ENCODE measurements at places on chromosomes 2 and 18. TPM values are rescaled to one million over a fixed set of nuclear protein-coding genes. Genes with fewer than 3 reads are reported as not detected.

Gene ALPI
- 0.18 TPM for polyA plus RNA-seq

Gene GALNT13
- 1.8 TPM for polyA plus RNA-seq

Gene ERFE
- polyA plus RNA-seq = 2.8 TPM

Gene COLEC11
- polyA plus RNA-seq = 33.2 TPM

Gene IL36B
- not detected for polyA plus RNA-seq

Gene DSG1
- not detected for polyA plus RNA-seq

Gene CAPN14
- not detected for polyA plus RNA-seq

Gene CAPN10
- 12.6 TPM for polyA plus RNA-seq

Gene CCDC74A
- polyA plus RNA-seq = 3.3 TPM

Measured in aorta (tissue), 5 donors.